Activated T-cell treated with anti-CD3 and anti-CD28 coated beads for 1 hour (primary cell): ENCODE measurements at places on chromosomes 3 and 15.

GRCh38 chr3:25725810-25726209 is 57.4 kb downstream of the NGLY1 start:
- DNase-seq: no peak

GRCh38 chr3:187358068-187358467 is 10.1 kb upstream of the RTP4 start:
- no peak for DNase-seq

- no peak for DNase-seq
Observed at GRCh38 chr15:65743637-65744252, 48.3 kb downstream of the DENND4A start.

DNA sequence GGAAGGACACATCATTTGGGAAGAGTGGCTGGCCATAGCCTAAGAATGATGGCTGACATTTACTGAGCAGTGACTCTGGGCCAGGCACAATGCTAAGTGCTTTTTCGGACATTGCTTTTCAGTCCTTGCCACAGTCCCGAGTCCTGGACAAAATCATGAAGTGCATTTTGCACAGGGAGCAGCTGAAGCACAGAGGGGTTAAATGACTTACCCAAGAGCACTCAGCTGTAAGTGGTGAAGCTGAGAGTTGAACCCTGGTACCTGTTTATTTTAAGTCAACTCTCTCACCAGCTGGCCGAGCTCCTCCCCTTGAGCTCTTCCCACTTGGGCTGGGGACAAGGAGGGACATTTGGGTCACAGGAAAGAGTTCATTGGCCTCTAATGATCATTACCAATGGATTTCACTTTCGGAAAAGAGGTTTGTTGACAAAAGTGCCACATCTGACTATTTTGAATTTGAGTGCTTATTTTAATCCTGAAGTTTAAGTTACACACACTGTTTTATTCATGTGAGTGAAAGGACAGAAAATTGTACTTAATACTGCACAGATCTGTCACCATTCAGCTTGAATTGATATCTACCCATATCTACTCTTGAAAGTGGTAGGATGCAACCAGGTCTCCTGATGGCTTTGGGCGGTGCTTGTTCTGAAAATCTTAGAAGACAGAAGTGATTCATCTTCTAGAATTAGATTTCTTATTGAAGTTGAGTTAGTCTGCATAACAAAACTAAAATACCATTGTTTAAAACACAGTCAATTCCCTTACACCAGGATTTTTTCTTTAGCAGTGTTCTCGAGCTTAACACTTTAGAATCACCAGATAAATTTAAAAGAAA is 368.7 kb upstream of the PROK2 start:
- no peak for DNase-seq

- DNase-seq: no peak
Observed at GRCh38 chr15:27746401-27746955, 352.6 kb downstream of the OCA2 start.

DNA sequence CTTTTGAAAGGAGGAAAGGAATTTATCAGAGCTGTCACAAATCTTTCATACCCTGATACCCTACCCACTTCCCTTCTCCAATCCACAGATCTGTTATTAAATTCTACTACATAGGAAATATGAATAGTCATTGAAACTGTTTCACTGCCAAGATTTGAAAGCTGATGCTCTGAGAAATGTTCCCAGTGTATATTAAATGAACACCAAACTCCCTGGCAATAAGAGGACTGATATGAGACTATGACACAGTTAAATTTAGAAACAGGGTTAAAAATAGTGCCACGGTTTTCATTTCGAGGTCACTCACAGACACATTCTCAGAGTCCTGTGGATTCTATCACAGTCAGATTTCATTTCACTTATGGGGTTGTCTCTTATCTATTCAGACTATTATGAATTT is 27.2 kb upstream of the GBE1 start:
- DNase-seq: no peak

- DNase-seq: no peak
Observed at GRCh38 chr3:149363053-149363452, 14.4 kb downstream of the TM4SF1 start.

DNA sequence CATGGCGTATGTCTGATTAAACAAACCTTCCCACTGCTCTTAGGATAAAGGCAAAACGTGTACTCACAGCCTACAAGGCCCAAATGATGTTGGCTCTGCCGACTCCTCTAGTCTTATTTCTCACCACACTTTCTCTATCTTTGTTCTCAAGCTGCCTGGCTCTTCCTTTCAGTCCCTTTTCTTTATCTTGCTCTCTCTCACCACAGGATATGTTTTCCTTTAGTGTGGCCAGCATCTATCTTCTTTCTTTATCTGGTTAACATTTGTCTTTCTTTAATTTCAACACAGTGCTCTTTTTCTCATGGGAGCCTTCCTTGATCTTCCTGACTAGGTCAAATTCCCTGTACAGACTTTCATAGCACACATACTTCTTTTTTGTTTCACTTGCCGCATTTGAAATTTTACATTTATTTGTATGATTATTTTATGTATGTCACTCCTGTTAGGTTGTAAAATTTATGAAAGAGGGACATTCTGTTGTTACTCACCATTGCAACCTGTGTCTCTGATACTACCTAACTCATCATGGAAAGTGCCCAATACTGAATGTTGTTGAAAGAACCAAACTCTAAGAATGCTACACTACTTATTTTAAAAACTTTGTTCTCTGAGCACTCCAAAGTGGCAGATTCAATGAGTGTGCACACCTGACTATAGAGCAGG is 328.9 kb upstream of the CBLB start:
- DNase-seq: no peak

DNA sequence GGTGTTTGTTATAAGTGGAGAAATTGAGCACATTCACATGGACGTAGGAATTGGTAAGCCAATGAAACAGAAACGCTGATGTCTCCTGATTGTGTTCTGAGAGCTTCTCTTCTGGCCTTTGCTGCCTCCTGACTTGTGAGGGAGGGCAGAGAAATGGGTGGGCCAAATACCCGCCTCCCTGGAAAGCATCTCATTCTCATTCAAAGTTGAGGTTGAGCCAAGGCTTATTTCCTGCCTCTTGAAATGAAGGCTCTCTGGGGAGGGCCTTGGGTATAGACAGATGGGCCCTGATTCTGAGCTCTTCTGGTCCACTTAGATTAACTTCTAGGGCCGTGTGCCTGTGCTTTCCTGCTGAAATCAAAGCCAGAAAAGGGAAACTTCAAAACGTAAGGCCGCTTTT is 57.4 kb upstream of the MYZAP start:
- DNase-seq: no peak

- no peak for DNase-seq
Observed at GRCh38 chr3:113754494-113755159, 7.8 kb downstream of the ATP6V1A start.

GRCh38 chr15:99421758-99422157 is 144.0 kb upstream of the MEF2A start:
- DNase-seq: no peak

- no peak for DNase-seq
Observed at GRCh38 chr3:58800032-58800431, 133.5 kb upstream of the FAM3D start.

DNA sequence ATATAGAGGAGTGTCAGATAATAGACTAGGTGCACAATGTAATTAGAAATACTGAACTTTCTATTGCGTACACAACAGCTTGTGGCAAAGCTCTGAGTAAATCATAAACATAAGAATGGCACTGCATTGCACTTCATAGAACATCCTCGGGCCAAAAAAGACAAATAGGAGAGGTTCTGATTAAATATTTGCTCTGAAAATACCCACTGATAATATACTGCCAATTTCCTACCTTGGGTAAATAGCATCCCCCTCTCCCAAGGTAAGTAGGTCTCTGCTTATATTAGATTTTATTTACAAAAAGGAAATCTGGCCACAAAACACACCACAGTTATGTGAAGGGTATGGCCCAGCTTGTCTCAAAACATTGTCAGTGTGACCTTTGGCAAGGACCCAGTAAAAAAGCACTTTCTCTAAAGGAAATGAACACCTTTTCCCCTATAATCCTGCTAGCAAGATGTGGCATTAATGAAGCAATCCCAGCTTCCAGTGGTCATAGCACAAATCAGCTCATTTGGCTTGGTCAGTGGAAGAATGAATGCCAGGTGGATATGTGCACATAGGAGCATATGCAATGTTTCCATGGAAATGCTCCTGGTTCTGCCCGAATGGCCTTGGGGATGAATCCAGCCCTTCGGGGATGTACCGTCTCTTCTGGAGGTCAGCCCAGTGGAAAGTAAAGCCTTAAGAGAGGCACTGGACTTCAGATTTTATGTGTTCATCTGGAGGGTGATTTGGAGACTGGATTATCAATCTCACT is 315.9 kb downstream of the LSAMP start:
- no peak for DNase-seq

- no peak for DNase-seq
Observed at GRCh38 chr3:131491775-131492174, 11.0 kb downstream of the MRPL3 start.

GRCh38 chr3:137348936-137349335 is 391.2 kb downstream of the IL20RB start:
- no peak for DNase-seq

DNA sequence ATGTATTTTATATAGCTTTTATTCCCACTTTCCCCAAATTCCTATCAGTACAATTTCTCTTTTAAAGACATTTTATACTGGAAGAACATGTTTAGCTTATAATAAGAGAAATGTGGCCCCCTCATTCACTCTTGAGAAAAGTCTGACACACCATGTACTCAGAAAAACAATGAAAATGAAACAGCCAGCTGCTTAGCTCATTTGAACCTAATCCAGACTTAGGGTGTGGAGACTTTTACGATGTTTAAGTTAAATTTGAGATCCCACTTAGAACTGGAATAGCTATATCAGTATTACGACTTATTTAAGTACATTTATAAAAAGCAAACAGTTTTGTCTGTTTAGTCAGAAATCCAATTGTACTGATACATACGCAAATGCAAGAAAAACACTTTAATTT is 252.3 kb upstream of the ARRDC4 start:
- no peak for DNase-seq

DNA sequence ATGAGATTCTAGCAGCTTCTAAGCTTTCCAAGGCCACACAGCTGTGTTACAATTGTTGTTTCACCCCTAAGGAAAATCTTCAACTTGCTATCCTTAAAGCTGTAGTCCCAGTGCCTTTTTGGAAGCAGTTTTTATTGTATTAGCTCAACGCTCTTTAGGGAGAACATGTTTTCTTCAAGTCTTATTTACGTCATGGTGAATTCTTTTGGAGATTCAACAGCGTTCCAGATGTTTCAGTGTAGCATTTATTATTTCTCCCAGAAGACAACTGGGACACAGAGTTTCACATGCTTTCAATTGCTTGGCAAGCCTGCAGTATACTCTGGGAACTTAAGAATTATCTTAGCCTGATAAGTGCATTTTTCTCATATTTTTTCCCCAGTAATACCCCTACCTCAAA is 888.3 kb downstream of the PLOD2 start:
- DNase-seq: no peak

GRCh38 chr3:86787091-86787490 is 203.9 kb downstream of the VGLL3 start:
- DNase-seq: no peak

GRCh38 chr3:30102356-30102755 is 504.0 kb upstream of the TGFBR2 start:
- DNase-seq: no peak

DNA sequence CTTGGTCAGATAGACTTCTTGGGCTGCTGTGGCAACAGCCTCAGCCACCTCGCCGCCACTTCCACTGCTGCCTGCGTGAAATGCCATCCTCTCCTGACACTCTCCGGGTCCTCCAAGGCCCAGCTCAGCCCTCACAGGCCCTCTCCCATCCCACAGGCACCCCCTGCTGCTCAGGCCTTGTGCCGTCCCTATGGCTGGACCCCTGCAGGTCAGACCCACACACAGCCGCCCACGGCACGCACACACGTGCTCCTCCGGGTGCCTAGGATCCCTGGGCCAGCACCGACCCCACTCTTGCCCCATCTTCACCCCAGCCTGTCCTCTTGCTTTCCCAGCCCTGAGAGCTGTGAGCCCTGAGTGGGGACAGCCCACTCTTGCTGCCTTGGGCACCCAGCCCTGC is 19.7 kb downstream of the CFAP100 start:
- DNase-seq: no peak

DNA sequence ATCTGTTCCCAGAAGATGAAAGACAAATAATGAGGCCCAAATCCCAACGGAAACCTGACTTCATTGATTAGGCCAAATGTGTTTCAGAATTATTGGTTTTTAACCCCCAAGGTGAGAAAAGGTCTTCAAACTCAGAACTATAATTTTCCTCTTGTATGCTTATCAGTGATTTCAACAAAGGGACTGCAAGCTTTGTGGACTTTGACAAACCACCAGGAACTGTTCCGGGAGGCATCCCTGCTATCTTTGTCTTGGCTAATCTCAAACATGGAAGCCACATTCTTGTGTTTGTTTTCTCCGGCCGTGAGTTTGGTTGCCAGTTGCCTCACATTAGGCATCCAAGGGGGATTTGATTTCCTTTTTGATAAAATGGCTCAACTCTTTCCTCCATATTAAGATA is 19.5 kb downstream of the ARHGEF3 start:
- DNase-seq: no peak

DNA sequence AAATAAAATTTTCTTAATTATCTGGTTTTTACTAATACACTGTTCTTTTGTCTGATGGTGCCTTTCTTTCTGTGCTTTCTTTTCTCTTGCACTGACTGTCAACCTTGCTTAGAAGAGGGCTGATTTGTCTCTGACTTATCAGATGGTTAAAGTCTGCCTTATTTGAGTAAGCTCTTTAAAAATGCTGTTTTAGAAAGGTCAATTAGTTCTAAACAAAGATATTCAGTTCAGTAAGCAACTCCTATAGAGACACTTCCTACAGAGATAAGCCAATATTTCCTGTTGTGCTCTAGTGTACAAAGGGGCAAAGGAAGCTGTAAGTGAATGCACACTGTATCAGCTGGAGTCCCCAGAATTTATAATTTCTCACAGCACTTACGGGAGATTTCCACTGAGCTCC is 153.4 kb upstream of the TSPAN3 start:
- DNase-seq: no peak

DNA sequence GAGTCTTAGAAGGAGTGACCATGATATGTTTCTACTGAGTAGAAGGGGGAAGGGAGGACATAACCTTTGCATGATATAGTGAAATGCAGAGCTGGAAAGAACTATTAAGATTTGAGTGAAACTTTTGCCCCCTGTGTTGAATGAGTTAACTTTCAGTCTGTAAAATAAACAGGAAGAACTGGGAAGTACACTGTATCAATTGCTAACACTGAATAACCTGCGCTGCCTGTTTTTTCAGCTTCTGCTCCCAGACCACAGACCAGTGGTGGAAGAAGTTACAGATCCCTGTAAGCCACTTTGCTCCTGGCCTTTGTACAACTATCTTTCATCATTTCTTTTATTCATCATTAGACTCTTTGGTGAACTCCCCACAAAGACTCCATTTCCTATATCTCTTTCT is 3.6 kb upstream of the LRCH3 start:
- no peak for DNase-seq
